Daoy (cell line): ENCODE measurements at places on chromosomes 2 and 18.

DNA sequence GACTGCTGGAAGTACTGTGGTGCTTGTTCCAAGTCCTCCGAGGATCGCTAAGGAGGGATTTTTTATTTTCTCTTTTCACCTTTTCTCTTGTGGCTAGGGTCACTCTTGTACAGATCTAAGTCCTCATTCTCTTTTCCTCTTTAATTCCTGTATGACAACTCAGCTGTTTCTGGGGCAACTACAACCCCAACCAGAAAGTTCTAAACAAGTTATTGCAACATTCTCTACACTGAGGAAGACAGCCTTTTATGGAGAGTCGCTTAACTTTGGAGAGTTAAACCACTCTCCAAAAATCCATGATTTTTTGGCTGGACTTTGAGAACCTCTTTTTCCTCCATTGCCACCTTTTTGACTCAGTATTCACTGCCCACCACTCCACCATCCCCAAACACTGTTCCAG is 74.0 kb upstream of the SESTD1 start:
- no peak for DNase-seq

DNA sequence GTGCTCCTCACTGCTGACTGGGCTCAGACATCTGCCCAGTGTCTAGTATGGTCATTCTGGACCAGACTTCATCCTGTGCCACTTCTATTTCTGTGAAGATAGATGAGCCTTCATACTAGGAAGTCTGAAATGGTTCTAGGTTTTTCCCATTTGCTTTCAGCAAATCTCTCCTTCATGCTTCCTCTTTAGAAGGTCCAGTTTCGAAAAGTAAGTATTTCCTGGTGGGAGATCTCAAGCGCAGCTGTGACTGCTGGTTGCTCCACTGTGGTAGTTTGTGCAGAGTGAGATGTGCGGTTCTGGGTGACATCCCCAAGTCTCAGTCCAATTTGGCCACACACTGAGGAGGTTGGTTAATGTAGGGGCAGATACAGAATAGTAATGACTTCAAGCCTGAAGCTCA is 14.4 kb downstream of the IL36B start:
- no peak for DNase-seq

GRCh38 chr2:109472974-109473373 is 140.8 kb downstream of the SEPTIN10 start:
- DNase-seq, result no peak

GRCh38 chr18:35605686-35606417 is 24.3 kb downstream of the GALNT1 start:
- DNase-seq, result peak; percentile 35

DNA sequence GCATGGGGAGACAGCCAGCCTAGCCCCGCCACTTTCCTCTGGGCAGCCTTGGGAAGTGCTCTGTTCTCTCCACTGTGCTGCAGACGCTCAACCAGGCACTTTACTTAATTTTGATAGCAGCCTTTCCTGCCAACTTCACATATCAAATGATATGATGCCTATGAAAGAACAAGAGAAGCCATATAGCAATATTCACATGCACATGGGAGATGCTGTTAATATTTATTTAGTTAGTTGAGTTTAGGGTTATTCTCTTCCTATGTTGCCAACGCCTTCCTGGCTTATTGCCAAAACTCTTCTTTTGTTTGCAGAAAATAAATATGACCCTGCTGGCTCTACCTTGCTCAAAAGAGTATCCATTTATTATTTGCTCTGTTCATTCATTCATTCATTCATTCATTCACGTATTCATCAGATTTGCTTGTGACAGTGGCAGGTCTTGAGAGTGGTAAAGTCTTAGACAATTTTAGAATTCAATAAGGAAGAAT is 99.3 kb downstream of the GATA6 start:
- DNase-seq, result no peak

- no peak for DNase-seq
Measured at GRCh38 chr18:39841482-39842365, 2113.3 kb upstream of the PIK3C3 start.

DNA sequence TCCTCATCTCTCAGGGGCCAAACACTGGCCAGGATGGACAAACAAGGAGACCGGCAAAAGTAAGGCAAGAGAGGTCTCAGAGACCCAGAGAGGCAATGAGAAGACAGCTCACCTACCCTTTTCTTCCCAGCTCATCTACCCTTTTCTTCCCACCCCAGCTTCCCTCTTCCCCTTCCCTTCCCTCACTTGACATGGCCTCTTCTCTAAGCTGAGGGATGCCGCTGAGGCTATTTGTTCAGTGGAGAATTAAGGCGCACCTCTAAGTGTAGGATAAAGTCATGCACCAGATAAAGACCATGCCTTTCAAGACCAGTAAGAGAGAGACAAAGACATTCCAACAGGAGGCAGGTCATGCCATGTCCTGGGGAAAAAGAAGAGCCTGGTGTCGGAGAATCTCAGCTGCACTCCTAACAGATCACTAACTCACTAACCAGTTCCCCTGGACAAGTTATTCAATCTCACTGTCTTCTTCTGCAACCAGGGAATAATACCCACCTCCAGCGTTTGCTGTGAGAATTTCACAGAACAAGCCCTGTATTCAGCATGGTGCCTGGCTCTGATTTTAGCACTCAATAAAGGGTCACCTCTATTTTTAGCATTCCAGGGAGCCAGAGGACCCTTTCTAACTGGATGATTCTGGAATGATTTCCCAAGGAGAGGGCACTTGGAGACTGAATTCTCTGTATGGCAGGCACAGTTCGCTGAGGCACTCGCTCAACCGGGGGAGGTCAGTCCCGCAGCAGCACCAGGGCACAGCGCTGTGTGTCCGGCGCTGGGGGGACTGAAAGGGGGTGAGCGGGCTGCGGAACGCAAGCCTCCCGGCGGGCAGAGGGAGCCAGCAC is 3.0 kb upstream of the FOSL2 start:
- no peak for DNase-seq
